ENCODE measurements at places on chromosomes 5 and 9.

DNA sequence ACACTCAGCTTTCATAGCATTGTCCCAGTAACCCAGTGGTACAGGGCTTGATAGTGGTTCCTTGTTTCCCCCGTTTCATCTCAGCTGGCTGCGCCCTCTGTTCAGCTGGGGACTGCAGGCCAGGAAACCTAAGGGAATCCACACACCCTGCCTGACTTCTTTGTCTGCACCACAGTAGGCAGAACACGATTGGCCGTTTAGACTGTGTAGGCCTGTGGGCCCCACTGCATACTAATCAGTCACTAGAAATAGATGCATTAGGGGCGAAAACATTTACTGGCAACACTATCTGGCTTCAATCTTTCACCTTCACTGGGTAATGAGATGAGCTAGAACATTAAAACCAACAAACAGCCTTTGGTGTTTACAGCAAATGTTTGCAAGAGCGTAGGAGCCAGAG is 512.7 kb upstream of the BRINP1 start:
- no peak for DNase-seq

- no peak for DNase-seq
Measured at GRCh38 chr9:136532799-136533774, 12.8 kb downstream of the NOTCH1 start.

DNA sequence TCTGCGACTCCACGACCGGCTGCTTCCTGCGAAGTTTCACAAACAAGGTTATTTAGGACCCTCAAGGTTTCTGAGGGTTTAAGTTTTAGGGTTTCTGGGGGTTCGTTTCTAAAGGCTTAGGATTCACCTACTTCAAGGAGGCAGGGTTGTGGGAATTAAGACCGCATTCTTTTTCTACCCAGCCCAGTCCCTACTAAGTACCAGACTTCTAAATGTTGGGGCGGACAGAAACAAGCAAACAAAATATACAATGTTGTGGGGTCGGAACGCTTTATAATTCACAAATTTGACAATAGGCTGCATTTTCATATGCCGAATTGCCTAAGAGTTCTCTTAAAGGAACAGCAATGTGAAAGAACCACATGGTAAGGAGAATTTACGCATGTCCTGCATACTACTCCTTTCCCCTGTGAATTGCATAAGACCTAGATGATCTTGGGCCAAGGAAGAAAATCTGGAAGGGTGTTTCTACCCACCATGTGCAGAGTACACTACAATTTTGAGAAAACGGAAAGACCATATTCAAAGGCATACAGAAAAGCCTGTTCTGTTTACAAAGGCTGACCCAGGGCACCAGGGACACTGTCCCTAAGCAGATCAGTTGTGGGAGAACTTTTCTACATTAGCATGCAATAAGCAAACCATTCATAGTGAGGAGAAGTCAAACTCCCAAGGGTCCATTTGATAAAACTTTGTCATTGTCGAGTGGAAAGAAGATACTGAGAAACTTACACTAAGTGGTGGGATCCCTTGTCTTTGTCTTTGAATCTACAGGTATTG is 457.3 kb downstream of the RAB3C start:
- DNase-seq = no peak

DNA sequence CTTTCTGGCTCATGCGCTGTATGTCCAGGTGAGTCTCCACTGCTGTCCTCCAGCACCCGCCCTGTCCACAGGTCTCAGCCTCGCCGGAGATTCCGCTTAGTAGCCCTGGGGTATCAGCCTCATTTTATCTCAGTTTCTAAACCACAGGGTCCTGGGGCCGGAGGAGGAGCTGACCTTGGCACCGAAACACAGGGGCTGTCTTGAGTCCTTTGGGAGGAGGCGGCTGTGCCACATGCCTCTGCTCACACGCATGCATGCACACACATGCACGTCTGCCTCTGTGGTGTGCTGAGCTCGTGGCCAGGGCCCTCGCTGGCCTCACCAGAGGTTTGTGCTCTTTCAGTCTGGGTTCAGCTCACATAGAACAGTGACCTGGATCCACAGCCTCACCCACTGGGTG is 23.3 kb downstream of the TRIP13 start:
- DNase-seq = no peak

DNA sequence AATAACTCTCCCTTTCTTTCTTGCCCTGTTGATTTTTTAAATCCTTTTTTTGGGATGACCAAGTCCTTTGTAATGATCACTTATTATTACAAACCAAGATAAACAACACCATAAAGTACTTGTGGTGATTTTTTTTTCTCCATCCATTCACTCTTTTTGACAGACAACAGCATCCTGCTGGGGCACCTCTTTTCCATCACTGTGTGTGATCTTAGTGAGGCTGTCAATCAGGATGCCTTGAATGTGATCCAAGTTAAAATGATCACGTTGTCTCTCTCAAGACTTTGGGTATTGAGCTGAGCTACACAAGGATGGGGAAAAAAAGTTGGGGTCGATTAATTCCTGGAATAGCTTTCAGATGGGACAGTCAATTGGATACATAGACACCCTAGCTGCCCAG is 73.6 kb upstream of the PPP2R2B start:
- no peak for DNase-seq

DNA sequence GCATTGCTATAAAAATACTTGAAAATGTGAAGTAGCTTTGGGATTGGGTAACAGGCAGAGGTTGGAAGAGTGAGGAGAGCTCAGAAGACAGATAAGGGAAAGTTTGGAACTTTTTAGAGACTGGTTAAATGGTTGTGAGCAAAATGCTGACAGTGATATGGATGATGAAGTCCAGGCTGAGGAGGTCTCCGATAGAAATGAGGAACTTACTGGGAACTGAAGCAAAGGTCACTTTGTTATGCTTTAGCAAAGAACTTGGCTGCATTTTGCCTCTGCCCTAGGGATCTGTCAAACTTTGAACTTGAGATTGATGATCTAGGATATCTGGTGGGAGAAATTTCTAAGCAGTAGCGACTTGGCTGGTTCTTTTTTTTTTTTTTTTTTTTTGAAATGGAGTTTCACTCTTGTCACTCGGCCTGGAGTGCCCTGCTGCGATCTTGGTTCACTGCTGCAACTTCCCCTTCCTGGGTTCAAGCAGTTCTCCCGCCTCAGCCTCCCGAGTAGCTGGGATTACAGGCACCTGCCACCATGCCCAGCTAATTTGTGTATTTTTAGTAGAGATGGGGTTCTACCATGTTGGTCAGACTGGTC is 998.9 kb downstream of the TLE1 start:
- no peak for DNase-seq

- no peak for DNase-seq
Measured at GRCh38 chr9:76245518-76245917, 148.7 kb downstream of the RFK start.

- DNase-seq = no peak
Measured at GRCh38 chr5:174553556-174553955, 170.8 kb upstream of the MSX2 start.

- DNase-seq = no peak
Measured at GRCh38 chr9:88814577-88814976, 176.7 kb upstream of the S1PR3 start.

DNA sequence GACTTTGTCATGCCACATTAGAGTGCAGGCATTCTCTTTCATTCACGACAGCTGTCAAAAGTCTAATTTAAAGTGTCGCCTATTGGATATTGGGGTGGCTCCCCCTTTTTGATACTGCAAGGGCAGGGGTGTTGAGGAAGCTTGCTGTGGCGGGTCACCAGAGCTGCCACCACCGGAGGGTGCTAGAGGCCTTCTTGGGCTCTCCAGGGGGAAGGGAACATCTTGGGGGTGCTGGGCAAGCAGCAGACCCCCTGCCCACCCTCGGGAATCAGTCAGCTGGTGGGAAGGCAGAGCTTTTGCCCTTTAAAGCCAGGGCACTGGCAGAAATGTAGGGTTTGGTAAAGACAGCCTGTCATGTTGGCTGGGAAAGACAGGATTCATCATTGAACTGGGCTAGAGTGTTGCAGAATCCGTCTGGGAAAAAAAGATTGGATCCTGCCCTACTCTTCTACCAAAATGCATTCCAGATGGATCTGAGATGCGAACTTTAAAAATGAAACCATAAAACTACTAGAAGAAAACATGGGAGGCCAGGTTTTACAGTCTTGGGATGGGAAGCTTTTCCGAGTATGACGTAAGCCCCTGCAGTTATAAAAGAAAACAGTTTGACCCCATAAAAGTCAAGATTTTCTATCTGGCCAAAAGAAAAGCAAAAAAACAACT is 22.3 kb downstream of the COL5A1 start:
- DNase-seq = no peak

DNA sequence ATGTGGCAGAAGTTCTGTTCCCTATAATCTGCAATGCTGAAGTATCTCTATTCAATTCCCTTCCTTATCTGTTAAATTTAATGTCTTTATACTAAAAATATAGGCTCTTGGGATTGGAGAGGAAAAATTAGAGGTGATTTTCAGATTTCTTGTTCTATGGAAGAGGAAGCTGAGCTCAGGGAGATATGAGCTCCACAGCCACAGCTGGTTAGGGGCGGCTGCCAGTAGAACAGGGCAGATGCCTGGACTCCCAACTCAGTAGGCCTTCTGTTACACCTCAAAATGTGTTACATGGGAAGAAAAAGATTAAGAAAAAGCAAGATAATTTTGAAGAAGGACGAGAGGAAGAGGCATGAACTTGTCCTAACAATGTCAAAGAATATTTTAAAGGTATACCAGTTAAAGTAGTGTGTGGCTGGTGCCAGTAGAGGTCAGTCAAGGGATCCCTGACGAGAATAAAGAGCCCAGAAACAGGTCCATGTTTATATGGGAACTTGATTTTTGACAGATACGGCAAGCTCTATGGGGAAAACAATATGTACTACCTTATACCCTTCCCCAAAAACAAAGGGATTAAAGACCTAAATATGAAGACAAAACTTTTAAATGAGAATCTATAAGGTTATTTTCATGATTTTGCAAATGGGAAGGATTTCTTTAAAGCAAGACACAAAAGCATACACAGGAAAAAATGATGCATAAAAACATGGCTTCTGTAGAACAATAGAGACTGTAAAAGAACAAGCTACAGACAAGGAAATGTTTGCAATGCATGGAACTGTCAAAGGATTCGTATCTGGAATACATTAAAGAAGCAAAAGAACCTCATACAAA is 28.7 kb downstream of the DNAJC21 start:
- DNase-seq = no peak

GRCh38 chr5:119400245-119400644 is 44.4 kb downstream of the TNFAIP8 start:
- DNase-seq = no peak

GRCh38 chr5:154476354-154477205 is 1.4 kb downstream of the HAND1 start:
- DNase-seq = no peak

- no peak for DNase-seq
Measured at GRCh38 chr5:53631251-53631650, 70.8 kb downstream of the NDUFS4 start.

Data from cortex of kidney (tissue), 1 donor.